ENCODE measurements at places on chromosomes 4 and X. TPM values are rescaled to one million over a fixed set of nuclear protein-coding genes. Genes with fewer than 3 reads are reported as not detected.

DNA sequence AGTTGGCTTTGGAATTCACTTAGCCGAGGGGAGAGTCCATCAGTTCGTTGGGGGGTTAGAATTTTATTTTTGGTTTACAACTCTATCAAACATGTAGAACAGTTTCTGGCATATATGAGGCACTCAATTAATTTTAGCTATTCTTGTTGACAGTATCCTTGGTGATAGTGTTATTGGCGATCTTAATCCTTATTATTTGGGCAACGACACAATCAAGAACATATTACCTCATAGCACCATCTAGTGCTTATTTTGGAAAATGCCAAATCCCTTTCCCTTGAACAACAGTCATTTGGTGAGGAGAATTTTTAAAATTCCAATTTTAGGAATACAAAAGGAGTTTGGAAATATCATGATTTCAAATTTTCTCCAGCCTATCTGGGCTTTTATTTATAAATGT is 17.9 kb upstream of the PGRMC1 start:
- DNase-seq, result no peak

DNA sequence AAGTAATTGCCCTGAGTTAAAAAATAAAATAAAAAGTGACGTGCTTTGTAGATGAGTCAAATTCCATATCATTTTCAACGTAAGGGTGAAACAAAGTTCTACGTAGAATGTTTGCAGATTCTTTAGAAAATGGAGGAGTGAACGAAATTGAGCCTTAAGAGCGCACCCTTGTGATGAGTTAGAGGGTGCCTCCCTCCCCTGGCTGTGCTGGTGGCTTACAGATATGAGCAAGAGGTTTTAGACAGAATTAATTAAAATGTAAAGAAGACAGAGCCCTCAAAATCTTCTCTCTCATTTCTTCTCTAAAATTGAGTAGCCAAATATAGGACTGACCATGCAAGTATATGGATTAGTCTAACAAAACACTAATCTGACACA is 30.2 kb upstream of the LGI2 start:
- no peak for DNase-seq

GRCh38 chr4:7877176-7877575 is 62.5 kb downstream of the AFAP1 start:
- DNase-seq, result no peak

- DNase-seq, result no peak
These were observed 32.1 kb downstream of the SEPTIN11 start for GRCh38 chr4:76981644-76982043.

DNA sequence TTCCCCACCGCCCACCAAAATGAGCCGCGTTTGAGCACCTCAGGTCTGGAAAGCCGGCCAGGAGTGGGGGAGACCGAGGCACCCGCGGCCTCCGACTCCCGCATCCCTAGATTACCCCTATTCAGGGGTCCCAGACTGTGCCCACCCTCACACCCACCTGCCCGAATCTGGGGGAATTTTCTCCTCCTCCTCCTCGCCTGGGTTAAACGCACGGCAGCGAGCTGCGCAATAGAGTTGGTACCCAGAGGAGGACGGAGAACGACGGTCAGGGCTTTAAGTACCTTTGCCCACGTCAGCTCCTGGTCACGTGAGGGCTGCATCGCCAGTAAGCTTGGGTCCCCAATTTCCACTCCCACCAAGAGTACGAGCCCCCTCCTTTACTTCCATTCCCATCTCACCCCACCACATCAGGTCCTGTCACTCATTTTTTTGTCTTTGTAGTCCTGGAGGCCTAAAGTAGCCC is at the start of gene ARMCX2:
ARMCX2 (minus strand) TSS at position 250 of the 463 bp plus-strand sequence. CDS start 2,262 bp downstream, outside the sequence.
- peak; percentile 30 for DNase-seq

- DNase-seq, result no peak
These were observed 69.4 kb downstream of the DCTD start for GRCh38 chr4:182847576-182848450.

DNA sequence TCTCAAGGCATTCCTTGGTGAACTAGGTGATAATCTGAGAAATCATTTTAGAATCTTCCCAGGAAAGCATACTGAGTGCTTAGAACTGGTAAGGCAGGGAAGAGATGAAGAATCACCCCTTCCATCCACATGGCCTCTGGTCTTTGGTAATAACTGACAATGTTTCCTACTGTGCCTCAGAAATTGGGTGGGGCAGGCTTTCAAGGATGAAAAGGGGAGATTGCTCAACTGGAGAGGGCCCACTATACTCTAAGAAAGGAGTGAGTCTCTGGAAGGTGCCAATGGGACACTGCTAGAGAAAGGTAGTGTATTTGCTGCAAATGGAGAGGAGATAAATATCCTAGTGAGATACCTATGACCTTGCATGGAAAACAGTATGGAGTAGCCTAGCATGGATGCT is 135.0 kb upstream of the SCML1 start:
- DNase-seq, result no peak

GRCh38 chr4:172287117-172287516 is 473.9 kb downstream of the GALNTL6 start:
- DNase-seq, result no peak

- DNase-seq, result no peak
These were observed 104.3 kb downstream of the PARM1 start for GRCh38 chr4:75037252-75037651.

DNA sequence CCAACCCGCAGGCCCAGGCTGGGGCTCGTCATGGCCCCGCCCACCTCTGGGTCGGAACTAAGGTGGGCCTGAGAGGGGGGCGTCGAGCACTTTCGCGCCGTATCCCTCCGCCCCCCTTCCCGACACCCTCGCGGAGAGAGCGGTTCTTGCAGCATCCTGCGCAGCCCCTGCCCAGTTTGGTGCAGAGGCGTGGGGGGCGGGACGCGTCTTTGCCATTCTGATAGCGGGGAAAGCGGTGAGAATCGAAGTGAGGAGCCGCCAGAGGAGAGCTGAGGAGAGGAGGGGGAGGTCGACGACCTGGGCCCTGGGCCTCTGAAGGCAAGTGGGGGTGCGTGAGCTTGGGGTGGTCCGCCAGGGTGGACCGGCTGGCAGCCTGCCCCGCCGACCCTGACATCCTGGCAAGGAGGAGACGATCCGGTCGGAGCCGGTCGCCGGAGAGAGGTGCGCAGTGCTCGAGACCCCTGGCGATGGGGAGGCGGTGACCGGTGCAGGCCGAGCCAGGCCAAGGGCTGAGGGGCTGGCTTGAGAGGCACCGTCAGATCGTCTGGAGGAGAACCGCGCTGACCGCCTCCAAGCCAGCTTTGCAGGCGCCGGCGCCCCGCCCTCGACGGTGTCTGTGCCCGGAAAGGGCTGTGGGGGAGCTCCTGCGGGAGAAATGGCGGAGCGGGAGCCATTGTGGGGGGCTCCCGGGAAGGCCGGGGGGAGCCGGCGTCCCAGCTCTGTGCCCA is 25.5 kb downstream of the GPRASP3 start:
- DNase-seq, result peak; percentile 45

- peak; percentile 34 for DNase-seq
These were observed at the start of gene MGAT4D for GRCh38 chr4:140497747-140498636. Gene MGAT4D, minus strand, starts transcription at chr4:140498293. Its CDS starts 71 bp downstream, at chr4:140498222.

- DNase-seq, result no peak
These were observed 25.6 kb upstream of the ATXN3L start for GRCh38 chrX:13345438-13345837.

GRCh38 chrX:71928856-71929255 is 18.2 kb downstream of the NHSL2 start:
- DNase-seq, result no peak

GRCh38 chr4:140944199-140944515 is 188.0 kb upstream of the TBC1D9 start:
- DNase-seq, result no peak

- DNase-seq, result no peak
These were observed 727.2 kb downstream of the C4orf33 start for GRCh38 chr4:129823105-129823504.

DNA sequence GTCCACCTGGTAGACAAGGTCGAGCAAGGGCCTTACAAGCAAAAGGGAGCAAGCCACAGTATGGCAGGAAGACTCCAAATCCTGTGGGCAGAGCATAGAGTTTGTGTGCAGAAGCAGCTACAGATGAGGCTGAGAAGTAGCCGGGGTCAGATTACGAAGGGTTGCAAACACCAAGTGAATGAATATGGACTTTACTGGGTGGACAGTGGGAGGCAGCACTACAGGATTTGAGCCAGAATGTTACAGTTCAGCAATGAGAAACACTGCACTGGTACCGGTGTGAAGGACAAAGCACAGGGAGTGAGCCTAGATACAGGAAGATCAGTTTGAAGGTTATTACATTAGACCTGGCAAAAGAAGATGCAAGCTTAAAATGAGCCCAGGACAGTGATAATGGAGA is 46.1 kb upstream of the HOPX start:
- DNase-seq, result no peak

GRCh38 chr4:2402048-2402842 is 16.2 kb downstream of the ZFYVE28 start:
- no peak for DNase-seq

DNA sequence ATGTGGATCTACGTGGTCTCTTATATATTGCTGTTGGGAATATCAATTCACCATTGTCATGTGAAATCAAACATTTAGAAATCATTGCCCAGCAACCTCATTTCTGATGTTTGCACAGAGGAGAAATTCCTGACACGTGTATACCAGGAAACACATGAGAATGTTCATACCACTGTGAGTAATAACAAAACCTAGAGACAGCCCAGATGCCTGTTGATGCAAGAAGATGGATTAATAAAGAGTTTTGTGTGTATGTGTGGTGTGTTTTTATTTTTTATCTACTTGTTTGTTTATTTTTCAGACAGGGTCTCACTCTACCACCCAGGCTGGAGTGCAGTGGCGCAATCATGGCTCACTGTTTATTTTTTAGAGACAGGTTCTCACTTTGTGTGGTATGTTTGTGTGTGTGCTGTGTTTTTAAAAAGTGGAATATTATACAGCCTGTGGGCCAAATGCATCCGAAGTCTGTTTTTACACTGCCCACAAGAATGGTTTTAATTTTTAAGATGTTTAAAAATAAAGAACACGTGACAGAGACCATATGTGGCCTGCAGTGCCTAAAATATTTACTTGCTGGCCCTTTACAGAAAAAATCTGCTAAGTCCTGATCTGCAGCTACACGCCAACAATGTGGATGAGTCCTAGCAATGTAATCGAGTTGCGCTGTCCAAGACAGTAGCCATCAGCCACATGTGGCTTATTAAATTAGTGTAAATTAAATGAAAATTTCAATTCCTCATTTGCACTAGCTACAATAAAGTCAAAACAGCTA is 39.2 kb downstream of the TXLNG start:
- no peak for DNase-seq

- no peak for DNase-seq
These were observed 13.0 kb downstream of the PPP1R3F start for GRCh38 chrX:49282647-49283011.

- no peak for DNase-seq
These were observed 41.8 kb downstream of the BRCC3 start for GRCh38 chrX:155113097-155113496.

- no peak for DNase-seq
These were observed 13.5 kb downstream of the PAGE4 start for GRCh38 chrX:49842621-49843020.

DNA sequence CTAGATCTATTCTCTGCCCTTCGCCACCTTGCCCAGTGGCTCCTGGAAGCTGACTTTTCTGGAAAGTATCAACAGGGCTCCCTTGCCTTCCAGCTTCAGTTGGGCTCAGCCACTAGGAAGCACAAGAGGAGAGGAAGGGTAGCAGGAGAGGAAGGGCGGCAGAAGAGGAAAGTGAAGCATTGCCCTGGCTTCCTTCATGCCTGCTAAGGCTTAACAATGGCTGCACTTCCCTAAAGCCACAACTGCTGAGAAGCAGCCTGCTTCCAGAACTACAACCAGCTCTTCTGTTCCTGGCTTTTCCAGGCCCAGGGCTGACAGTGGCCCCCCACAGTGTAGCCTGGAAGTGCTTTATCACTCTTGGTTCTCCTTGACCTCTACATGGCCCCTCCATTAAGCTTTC is 29.1 kb upstream of the PGM2 start:
- DNase-seq, result no peak

- DNase-seq, result no peak
These were observed 2.0 kb downstream of the YTHDC1 start for GRCh38 chr4:68347845-68348244.

GRCh38 chr4:5992828-5993321 is 25.4 kb downstream of the C4orf50 start:
- DNase-seq, result no peak

- no peak for DNase-seq
These were observed 60.1 kb downstream of the LRP2BP start for GRCh38 chr4:185335579-185335978.

- DNase-seq, result peak; percentile 50
These were observed 32.8 kb downstream of the FAM13A start for GRCh38 chr4:89024051-89024675.

DNA sequence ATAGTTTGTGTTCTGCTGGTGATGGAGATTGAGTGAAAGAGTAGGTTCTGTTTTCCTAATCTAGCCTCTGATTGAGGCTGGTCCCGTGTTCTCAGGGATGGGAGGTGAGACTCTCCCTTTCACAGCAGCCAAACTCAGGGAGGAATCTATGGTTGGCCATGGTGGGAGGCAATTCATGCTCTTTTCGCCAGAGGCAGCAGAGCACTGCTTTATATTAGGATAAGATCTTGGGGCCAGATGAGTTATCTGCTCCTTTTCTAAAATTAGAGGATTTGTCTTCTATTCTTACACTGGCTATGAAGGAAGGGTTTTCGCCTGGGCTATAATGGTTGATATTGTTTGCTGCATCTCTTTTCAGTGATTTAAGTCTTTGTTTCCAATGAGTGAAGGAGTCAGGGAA is 63.9 kb upstream of the NLGN4X start:
- no peak for DNase-seq

DNA sequence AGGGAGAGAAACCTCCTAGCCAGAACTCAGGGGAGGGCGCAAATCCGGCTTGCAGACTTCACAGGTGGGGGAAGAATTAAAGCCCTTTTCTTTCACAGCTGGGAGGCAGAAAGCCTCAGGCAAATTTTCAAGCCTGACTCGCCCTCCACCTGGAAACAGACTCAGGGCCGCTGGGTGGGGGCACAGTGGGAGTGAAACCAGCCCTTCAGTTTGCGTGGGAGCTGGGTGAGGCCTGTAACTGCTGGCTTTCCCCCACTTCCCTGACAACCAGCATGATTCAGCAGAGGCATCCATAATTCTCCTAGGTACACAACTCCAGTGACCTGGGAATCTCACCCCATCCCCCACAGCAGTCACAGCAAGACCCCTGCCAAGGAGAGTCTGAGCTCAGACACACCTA is 206.9 kb upstream of the INTU start:
- no peak for DNase-seq

Gene AKAP14
- total RNA-seq, result not detected

Gene XAGE1A
- not detected for total RNA-seq

Gene CPE
- total RNA-seq, result 2.3 TPM

Gene SUPT20HL2
- not detected for total RNA-seq

Gene GAGE12H
- not detected for total RNA-seq

Gene CXorf51B
- not detected for total RNA-seq

Gene TMEM154
- total RNA-seq, result 6.7 TPM

Gene BST1
- total RNA-seq, result 12.6 TPM

Gene CSAG2
- total RNA-seq, result not detected

Gene RAP2C
- total RNA-seq, result 50.0 TPM

Gene ARX
- total RNA-seq, result not detected

Gene MAGEA11
- total RNA-seq, result not detected

Gene ALPK1
- 4.1 TPM for total RNA-seq

All from endothelial cell (in vitro differentiated cells).